ENCODE measurements at places on chromosomes 3 and 15.

DNA sequence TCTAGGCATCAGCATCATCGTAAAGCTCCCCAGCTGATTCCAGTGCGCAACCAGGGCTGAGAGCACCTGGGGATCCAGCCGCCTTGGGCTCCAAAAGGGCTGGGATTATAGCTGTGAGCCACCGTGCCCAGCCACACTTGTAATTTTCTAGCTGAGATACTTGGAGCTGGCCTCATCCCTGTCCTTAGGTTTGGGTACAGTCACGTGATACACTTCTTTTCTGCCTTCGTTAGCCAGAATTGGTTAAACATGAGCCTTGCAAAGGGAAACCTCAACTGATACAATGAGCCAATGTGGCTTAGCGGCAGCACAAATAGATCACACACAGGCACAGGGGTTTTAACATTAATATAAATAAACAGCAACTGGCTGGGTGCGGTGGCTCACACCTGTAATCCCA is 69.8 kb upstream of the GCNT3 start:
- no peak for DNase-seq

DNA sequence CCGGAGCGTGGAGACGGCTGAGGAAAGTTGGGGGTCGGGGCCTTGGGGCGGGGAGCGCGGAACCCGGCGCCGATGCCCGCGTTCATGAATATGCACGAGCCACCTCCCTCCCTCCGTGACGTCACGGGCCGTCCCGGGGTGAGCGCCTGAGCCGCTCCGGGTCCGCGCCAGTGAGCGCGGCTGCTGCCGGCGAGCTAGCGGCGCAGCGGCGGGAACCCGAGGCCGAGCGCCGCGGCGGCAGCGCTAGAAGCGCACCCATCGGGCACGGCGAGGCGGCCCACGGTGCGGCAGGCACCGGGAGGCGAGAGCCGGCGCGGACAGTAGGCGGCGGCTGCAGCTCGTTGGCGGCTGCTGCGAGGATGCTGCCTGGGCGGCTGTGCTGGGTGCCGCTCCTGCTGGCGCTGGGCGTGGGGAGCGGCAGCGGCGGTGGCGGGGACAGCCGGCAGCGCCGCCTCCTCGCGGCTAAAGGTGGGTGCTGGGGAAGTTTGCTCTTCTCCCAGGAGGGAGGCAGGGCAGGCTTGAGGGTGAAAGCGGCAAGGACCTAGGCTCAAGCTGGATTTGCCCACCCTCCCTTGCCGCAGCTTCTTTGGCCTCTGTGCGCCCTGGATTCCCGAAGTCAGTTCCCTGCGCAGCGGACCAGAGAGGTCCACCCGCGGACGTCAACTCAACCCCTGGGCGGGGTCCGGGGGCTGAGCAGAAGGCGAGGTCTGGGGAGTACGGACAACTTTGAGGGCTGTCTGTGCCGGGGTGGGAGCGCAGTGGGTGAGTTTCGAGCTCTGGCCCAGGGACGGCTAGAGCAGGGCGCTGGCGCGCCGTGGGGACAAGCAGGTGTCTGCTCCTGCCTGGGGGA is at the start of gene CLSTN2:
Gene CLSTN2, plus strand, starts transcription at position 170 of the 850 bp plus-strand sequence.
- DNase-seq, result peak; percentile 81

DNA sequence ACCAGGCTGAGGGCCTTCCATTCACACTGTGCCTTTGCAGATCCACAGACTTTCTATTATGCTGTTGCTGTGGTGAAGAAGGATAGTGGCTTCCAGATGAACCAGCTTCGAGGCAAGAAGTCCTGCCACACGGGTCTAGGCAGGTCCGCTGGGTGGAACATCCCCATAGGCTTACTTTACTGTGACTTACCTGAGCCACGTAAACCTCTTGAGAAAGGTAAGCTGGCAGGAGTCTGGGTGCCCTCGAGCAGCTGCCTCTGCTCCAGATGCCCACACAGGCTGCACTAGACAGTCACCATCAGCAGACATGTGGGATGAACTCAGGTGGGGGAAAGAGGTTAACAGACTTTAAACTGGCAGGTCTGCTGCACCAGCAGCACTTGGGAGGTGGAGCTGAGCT is 8.3 kb downstream of the TF start:
- DNase-seq, result no peak

GRCh38 chr15:80645494-80646065 is 49.5 kb upstream of the ABHD17C start:
- no peak for DNase-seq

DNA sequence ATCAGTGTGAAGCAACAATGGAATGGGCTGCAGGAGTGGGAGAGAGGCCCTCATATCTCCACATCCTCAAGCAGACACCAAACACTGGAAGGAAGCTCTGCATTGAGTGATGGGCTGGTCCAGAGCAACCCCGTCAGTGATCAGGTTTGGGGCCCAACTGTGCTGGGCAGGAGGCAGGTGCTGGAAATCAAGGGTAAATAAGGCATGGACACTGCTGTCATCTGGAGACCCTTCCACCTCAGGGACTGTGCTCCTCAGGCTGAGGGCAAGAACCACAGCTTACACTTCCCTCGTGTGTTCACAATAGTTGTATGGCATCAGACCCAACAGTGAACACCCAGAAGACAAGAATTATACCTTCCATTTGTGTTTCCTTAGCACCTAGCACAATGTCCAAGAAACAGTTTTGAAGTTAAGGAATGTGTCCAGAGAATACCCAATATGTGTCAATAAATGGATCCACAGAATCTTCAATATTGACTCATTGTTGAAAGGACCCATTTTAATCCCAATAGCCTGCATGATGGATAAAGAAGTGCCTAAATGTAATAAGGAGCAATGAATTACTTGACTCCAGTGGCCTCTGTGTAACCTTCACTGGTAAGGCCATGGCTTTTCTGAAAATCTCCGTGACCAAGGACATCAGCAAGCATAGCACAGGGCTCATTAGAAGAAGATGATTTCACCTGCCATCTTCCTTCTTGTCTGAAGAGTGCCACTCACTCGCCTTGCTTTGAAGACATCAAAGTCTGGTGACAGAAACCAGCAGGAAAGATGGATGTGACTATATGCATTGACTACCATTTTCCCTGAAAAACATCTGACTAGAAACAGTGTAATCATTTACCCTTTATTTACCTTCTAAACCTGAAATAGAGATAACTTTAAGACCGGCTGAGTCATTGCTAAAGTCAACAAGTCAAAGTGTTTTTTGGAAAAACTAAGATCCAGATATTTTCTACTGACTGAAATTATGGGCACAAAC is 7.0 kb upstream of the AHSG start:
- DNase-seq, result no peak

DNA sequence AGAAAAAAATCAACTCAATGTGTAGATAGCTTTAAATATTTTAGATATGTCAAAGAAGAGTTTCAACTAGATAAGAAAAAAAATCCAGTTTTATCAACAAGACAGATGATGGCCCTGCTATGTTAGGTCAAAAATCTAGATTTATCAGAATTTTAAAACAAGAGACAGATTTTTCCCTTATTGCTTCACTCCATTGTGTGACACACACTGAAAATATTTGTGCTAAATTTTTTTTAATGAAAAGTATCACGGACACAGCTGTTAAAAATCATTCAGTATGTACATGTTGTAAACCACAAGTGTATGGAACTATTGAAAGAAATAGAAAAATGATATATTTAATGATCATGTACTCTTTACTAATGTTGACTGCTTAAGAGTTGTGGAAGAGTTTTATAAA is 43.6 kb downstream of the FOXB1 start:
- no peak for DNase-seq

GRCh38 chr3:150132101-150132749 is 161.5 kb upstream of the PFN2 start:
- no peak for DNase-seq

DNA sequence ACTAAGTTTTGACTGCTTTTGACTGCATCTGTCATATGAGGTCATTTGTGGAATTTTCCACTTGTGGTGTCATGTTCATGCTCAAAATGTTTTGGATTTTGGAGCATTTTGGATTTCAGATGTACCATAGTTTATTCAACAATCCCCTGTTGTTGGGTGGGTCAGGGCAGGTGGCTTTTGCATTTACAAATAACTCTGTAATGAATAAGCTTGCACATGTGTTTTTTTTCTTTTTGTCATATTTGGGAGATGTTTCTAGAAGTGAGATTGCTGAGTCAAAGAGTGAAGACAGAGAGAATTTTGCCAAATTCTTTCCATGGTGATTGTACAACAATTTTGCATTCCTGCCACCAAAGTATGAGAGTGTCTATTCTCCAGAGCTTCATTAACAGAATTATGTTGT is 62.4 kb upstream of the ADPGK start:
- no peak for DNase-seq

DNA sequence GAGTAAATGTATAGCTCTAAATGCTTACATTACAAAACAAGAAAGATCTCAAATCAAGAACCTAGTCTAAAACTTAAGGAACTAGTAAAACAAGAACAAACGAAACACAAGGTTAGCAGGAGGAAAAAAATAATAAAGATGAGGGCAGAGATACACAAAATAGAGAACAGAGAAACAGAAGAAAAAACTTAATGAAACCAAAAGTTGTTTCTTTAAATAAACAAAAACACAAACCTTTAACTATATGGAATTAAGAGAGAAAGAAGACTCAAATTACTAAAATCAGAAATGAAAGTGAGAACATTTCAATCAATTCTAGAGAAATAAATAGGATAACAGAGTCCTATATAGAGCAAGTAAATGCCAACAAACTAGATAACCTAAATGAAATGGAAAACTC is 59.6 kb downstream of the DLG1 start:
- DNase-seq, result no peak

DNA sequence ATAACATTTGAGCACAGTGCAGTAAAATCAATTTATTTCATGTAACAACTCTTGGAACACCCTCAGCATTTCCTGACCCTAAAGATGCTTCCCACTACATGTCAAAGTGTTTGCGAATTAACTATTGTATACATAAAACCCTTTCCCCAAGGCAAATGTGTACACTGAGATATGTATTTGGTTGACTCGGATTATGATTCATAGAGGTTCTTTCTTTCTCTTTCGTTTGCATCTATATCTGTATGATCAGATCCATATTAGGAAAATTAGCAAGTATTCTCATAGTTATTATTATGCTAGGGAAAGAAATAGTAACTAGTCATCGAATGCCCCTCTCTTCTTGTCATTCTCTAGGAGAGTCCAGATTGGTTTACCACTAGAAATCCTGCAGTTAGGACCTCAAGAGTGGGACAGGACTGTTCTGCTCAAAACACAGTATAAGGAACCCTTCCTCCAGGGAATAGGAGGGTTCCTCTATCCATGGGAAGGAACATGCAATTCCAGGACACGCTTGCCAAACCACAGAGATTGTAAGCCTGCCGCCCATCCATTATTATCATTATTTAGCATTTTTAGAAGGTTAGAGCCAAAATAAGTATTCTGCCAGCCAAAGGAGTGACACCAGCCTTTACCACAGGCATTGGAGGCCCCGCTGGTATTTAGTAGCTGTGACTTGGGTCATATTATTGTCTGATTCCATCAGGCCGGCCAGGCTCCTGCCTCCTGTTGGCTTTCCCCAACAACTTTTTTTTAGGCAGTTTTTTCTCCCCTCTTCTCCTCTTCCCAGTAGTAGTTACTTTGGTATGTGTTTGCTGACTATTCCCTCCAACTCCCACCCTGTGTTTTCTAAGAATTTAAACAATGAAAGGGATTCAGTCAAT is 100.7 kb downstream of the GALK2 start:
- no peak for DNase-seq
